HS-27A (cell line): ENCODE measurements at places on chromosomes 3 and 15.

DNA sequence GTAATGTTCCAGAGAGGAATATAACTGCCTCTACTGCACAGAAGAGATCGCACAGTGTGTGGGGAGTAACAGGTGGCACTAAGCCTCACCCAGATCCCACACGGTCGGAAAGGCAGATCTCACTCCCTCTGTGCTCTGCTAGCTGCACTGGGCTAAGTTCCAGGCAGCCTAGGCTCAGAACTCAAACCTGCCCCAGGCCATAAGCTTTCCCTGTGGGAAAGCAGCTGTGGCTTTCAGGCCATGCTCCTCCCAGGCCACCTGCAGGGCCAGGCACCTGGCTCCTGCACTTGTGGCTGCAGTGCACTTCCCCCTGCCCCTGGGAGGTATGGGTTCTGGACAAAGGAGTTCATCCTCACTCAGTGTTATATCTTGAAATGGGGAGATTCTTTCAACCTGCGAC, 27.5 kb downstream of the PCCB start:
- DNase-seq: no peak

DNA sequence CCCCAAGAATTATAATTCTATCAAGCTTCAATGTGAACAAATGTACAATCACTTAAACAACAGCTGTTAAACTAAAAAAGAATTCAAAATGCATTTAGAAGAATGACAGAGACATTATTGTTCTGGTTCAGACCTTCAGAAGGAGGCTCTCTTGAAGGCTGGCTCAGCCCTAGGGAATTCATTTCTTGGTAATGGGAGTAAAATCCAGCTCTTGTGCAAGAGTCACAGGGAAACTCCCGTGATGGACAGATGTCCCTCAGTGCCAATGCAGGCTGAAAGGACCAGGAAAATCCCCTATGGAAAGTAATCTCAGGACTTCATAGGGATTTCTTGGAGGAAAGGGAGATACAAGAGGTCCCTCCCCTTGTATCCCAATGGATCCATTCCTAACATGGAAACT, 149.9 kb upstream of the STT3B start:
- DNase-seq: no peak

DNA sequence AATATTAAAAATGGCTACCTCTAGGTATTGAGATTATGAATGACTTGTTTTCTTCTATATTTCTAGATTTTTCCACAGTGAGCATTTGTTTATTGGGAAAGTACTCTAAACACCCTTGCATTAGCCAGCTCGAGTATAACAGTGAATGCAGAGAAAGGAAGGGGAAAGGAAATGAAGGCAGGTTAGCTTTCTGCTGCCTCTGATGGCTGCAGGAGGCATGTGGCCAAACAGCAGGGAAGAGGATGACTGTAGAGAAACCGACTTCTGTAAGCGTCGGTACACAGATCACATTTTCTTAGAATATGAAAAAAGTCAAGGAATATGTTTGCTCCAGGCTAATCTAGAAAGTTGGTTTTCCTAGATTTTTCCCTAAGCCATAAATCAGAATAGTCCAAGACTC, 19.8 kb downstream of the GNB5 start:
- DNase-seq: no peak

- DNase-seq: no peak
These were observed 13.3 kb upstream of the CSPG4 start for GRCh38 chr15:75725719-75726607.

- DNase-seq: no peak
These were observed 164.6 kb upstream of the CCDC54 start for GRCh38 chr3:107212618-107213017.

- DNase-seq: peak; percentile 8
These were observed 641 bp upstream of the VPS13C start for GRCh38 chr15:62060896-62061280.

DNA sequence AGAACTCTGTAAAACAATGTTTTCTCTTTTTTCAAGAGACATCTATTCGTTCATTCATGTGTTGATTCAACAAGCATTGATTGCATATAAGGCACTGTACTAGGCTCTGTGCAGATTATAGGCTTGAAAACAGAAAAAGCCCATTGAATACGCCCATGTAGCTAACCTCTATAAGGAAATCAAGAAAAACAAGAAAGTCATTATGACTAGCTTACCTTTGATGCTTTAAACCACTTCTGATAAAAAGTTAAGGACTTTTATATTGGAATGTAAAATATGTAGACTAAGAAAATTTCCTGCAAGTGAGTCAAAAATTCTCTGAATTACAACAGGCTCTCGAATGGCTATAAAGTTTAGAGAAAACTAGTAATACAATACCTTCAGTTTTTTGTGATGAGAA, 92.5 kb downstream of the BDH1 start:
- DNase-seq: no peak

GRCh38 chr3:147735616-147736015, 326.5 kb downstream of the ZIC1 start:
- no peak for DNase-seq

DNA sequence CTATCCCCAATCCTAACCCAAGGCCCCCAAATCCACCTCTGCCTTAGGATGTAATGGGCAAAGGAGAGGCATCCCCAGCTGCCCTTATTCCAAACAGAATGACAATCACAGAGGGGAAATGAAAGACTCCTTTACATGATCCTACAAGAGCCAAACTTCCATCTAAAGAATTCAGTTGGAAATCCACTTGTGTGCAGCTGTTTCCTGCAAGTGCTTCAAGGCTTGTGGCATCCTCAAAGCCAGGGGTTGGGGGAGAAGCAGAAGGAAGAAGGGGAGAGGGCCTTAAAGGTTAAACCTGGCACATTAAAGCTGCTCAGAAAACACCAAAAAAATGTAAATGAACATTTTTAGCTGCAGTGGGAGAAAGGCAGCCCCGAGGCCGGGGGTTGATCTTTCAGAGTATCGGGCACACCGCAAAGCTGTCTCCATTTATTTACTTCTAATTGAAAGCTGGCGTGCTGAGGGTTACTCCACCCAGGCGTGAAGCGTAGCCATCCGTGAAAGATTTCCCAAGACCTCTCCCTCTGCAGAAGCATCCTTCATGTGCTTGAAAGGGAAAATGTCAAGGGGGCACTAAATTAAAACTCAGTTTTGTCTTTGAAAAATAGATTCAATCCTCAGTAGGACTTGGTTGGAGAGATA, 217.8 kb downstream of the SHQ1 start:
- DNase-seq: no peak

- DNase-seq: no peak
These were observed 286.2 kb upstream of the UBE2E1 start for GRCh38 chr3:23519314-23520208.

DNA sequence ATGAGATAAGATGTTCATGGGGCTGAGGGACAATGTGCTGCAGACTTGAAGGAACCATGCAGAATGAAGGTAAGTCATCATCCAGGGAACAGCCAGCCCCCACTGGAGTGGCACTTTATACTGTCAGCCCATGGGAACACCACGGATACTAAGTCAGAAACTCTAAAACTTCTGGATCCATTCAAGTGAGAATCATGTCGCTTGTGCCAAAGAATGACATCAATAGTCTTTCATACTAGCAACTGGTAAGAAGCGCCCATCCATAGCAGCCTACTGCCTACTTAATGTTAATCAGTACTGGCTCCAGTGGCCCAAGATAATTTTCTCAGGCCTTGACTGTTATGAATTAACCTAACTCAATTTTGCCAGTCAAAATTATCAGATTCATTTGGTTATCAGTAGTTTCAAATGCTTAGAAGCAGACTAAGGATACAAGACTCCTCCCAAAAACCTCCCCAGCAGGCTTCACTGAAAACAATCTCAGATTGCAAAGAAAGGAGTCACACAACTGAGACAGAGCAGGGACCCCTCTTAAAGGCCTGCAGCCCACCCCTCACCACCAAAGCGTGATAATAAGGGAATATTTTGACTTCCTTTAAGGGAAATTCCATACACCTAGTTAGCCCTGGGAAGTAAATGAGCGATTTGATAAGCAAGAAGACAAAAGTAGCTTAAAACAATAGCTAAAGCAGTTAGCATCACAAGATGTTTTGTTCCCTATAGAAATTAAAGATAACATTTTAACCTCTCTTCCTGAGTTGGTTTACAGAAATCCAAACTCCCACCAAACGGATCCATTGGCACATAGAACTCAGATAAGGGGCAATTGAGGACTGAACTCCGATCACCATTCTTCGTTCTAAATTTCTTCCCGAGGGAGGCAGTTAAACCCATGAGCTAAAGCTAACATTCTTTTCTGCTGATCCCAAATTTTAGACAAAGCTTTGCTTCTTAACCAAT, 98.8 kb downstream of the TGFBR2 start:
- no peak for DNase-seq

- no peak for DNase-seq
These were observed 9.8 kb upstream of the CNTN3 start for GRCh38 chr3:74624301-74624700.
